ENCODE measurements at places on chromosomes 4 and X. TPM values are rescaled to one million over a fixed set of nuclear protein-coding genes. Genes with fewer than 3 reads are reported as not detected.

GRCh38 chr4:111838406-111838930 is 306.8 kb upstream of the FAM241A start:
- no peaks in the 10 kb centered on the region for H3K4me1 ChIP-seq
- H3K4me3 ChIP-seq = no peak overlapping the region
- H3K27ac ChIP-seq = no peak overlapping the region
- no peak for DNase-seq
- H3K36me3 ChIP-seq = no peaks in the 10 kb centered on the region
- H3K27me3 ChIP-seq = no peaks in the 10 kb centered on the region

FGD1 gene
- total RNA-seq = 0.11 TPM

OTC gene
- not detected for total RNA-seq

SSX4B gene
- not detected for total RNA-seq

DNA sequence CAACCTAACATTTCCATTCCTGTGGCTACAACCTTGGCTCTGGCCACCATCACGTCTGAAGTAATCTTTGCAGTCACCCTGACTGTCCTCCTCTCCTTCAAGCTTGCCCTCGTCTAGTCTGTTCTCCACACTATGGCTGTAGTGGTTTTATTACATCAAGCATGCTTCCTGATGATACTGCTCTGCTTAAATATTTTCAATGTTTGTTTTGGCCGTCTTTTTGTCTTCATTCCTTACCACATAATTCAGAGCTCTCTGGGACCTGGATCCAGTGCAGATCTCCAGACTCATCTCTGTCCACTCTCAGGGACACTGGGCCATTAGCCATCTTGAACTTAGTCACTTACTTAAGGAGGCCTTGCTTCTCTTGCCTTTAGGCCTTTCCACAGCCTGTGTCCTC is 27.7 kb upstream of the FREM3 start:
- no peak overlapping the region for H3K27ac ChIP-seq
- no peak for DNase-seq
- no peaks in the 10 kb centered on the region for H3K4me1 ChIP-seq
- H3K4me3 ChIP-seq = no peak overlapping the region

KCTD8 gene
- not detected for total RNA-seq

DNA sequence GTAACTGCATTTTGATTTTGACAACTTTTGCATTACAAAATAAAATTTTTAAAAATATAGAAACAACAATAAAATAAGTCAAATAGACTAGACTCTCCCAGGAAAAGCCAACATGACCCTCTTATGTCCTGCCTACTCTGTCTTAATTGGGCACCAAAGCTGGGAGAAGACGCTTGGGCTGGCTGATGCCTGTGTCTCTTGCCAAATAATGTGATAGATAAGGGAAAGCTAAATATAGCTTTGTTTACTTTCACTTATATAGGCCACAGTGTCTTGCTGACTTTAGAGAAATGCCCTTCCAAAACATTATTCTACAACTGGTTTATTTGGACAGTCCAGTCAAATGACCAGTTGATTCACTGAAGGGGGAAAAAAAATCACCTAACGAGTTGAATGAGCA is 54.2 kb downstream of the FMR1NB start:
- no peaks in the 10 kb centered on the region for H3K4me1 ChIP-seq
- no peak overlapping the region for H3K4me3 ChIP-seq
- H3K36me3 ChIP-seq = no peaks in the 10 kb centered on the region

GRCh38 chr4:48370260-48371134 is 29.2 kb downstream of the SLAIN2 start:
- peaks cover 48% of the 10 kb centered on the region for H3K4me1 ChIP-seq
- DNase-seq = no peak
- H3K36me3 ChIP-seq = no peaks in the 10 kb centered on the region
- no peaks in the 10 kb centered on the region for H3K27me3 ChIP-seq

SPANXN3 gene
- not detected for total RNA-seq

DNA sequence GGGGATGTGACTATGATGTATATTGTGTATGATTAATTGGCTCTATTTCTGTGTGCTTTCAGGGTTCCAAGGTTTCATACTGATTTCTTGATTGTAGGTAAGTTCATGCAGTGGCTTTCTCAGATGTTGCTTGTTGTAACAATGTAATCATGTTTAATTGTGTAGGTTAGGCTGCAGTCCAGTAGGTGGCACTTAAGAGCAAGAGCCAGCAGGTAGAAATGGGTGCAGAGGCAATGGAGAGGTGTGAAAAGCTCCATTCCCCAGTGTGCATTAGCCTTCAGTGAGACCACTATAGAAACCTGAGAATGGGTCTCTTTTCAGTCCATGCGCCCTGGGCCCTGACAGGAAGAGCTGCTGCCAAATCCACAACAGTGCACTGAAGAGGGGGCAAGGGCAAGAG is 28.2 kb downstream of the DCAF12L2 start:
- H3K27ac ChIP-seq = no peak overlapping the region
- no peak overlapping the region for H3K4me3 ChIP-seq
- no peaks in the 10 kb centered on the region for H3K27me3 ChIP-seq
- no peak for DNase-seq

SLC49A3 gene
- total RNA-seq = 1.0 TPM

- no peak overlapping the region for H3K27ac ChIP-seq
- no peaks in the 10 kb centered on the region for H3K27me3 ChIP-seq
- H3K4me3 ChIP-seq = no peak overlapping the region
- H3K36me3 ChIP-seq = peaks cover 11% of the 10 kb centered on the region
- H3K4me1 ChIP-seq = no peaks in the 10 kb centered on the region
Measured at GRCh38 chrX:1380672-1381233, 11.2 kb downstream of the SLC25A6 start.

DNA sequence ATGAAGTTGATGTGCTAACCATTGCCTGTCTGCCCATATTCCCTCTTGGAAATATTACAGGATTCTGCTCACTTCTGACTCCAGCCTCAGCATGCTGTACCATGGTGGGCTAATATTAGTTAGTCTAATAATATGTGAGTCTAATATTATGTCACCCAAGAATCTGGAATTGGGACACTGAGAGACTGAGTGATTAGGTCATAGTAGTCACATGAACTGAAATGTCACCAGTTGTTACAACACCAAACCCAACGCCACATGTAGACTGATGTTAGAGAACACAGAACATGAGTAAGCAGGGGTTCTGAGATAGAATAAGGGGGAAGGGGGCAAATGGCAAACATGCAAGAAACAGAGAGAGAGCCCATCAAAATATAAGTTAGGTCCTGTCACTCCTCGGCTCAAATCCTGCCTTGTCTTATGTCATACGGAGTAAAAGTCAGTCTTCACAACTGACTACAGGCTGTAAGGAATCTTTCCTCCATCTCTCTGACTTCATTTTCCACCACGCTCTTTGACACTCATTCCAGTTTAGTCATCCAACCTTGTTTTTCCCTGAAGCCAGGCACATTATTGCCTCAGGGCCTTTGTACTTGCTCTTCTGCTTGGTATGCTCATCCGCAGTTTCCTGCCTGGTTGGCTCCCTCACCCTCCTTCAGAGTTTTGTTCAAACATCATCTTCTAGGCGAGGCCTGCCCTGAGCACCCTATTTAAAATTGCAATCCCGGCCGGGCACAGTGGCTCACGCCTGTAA is 9.6 kb upstream of the SLAIN2 start:
- DNase-seq = no peak
- no peaks in the 10 kb centered on the region for H3K36me3 ChIP-seq
- H3K27ac ChIP-seq = no peak overlapping the region
- H3K4me1 ChIP-seq = no peaks in the 10 kb centered on the region
- H3K27me3 ChIP-seq = no peaks in the 10 kb centered on the region
- no peak overlapping the region for H3K4me3 ChIP-seq

ITGB1BP2 gene
- 3.5 TPM for total RNA-seq

DNA sequence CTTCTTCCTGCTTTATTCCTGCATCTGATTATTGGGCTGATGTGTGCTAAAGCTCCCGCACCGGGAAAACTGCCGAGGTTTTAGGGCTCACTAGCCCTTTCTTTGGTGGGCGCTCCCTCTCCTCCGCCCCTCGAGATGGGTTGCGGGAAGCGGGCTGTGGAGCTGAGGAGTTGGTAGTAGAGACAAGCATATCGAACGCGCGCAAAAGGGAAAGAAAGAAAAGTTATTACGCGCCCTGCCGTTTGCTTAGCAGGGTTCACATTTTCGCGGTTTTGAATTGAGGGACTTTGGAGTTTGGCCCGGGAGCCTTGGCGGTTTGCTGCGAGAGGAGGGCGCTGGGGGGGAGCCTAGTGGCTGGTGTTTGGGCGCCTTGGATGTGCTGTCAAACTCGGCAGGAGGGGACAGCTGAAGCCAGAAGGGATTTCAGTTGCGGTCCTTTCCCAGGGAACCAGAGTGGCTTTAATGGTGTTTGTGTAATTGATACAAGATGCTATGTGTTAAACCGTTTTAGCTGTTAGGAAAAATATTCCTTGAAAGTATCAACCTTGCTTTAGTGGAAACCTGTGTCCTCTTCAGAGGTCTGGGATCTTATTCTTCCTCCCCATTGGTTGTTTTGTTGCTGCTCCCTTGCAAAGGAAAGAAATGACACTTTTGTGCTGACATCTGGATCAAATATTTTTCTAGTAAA is 1.1 kb downstream of the GAB1 start:
- H3K36me3 ChIP-seq = no peaks in the 10 kb centered on the region
- H3K4me3 ChIP-seq = no peak overlapping the region
- H3K27ac ChIP-seq = no peak overlapping the region
- H3K27me3 ChIP-seq = peaks cover 5% of the 10 kb centered on the region
- H3K4me1 ChIP-seq = peaks cover 9% of the 10 kb centered on the region
